H1 (cell line): ENCODE measurements at places on chromosomes 4 and X. TPM values are rescaled to one million over a fixed set of nuclear protein-coding genes. Genes with fewer than 3 reads are reported as not detected.

DNA sequence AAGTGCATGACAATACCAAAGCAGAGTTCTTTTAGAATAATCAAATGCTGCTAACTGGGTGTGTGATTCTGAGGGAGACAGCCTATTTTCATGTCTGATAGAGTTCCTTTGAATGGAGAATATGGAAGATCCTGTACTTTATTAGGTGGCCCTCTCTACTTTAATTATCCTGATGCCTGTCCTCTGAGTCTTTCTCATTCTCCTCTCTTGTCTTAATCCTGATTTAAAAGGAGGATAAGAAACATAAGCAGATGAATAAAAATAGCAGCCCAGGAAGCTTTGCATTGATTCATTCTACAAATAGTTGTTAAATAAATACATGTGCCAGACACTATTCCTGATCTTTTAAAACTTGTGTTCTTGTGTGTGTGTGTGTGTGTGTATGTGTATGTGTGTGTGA, 387.3 kb downstream of the SPRY1 start:
- no peak for DNase-seq
- H3K27me3 ChIP-seq, result no peaks in the 10 kb centered on the region
- no peak overlapping the region for H3K27ac ChIP-seq
- no peak overlapping the region for H3K4me3 ChIP-seq
- H3K36me3 ChIP-seq, result no peaks in the 10 kb centered on the region
- H3K4me1 ChIP-seq, result peaks cover 9% of the 10 kb centered on the region

- no peak overlapping the region for H3K27ac ChIP-seq
- H3K36me3 ChIP-seq, result no peaks in the 10 kb centered on the region
- H3K4me3 ChIP-seq, result no peak overlapping the region
- H3K4me1 ChIP-seq, result no peaks in the 10 kb centered on the region
- DNase-seq, result no peak
Observed at GRCh38 chr4:95050980-95051701, 293.4 kb downstream of the BMPR1B start.

GRCh38 chr4:57139783-57140182, 29.6 kb upstream of the IGFBP7 start:
- no peak overlapping the region for H3K4me3 ChIP-seq
- no peaks in the 10 kb centered on the region for H3K4me1 ChIP-seq
- DNase-seq, result no peak
- no peaks in the 10 kb centered on the region for H3K27me3 ChIP-seq
- no peaks in the 10 kb centered on the region for H3K36me3 ChIP-seq

DNA sequence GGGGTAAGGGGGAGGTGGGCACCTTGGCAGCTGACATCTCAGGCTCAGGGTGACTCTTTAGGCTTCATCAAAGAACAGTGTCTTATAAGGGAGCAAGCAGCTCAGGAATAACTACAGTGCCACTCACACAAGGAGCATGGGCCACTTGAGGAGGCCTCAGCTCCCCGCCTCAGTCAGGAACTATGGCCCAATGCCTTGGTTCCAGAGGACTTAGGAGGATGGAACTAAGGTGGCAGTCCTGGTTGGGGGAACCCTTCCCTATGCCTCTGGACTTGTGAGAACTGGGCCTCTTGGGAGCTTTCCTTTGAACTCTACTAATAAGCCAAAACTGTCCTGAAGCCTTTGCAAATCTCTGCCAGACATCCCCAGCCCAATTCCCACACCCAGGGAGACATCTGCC, 160.6 kb downstream of the EFNB1 start:
- H3K4me3 ChIP-seq, result no peak overlapping the region
- no peak for DNase-seq
- H3K4me1 ChIP-seq, result peaks cover 1% of the 10 kb centered on the region
- no peaks in the 10 kb centered on the region; the same call in 1 of the 2 replicates for H3K27me3 ChIP-seq
- no peak overlapping the region for H3K27ac ChIP-seq

DNA sequence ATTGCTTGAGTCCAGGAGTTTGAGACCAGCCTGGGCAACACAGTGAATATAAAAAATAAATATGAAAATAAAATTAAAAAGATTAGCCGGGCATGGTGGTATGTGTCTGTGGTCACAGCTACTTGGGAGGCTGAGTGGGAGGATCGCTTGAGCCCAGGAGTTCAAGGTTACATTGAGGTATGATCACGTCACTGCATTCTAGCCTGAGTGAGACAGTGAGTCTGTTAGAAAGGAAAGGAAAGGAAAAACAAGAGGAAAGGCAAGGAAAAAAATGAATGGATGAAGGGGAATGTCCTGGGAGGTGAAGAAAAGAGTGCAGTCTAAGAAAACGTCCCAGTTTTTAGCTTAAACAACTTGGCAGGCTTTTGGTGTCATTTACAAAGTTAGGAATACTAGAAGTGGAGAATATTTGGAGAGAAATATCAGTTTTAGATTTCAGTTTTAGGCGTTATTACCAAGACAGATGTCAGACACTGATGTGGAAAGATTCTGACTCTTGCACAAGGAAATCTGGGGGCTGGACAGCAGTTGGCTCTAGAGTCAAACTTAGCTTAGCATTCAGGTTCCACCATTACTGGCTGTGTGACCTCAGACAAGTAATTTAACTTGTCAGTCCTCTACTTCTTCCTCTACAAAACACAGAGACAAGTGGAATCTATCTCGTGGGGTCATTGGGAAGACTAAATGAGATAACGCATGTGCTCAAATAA, 139.0 kb downstream of the TSPAN5 start:
- H3K4me3 ChIP-seq, result no peak overlapping the region
- no peak overlapping the region for H3K27ac ChIP-seq
- H3K4me1 ChIP-seq, result peaks cover 16% of the 10 kb centered on the region
- DNase-seq, result no peak
- H3K36me3 ChIP-seq, result no peaks in the 10 kb centered on the region

GRCh38 chr4:139715746-139716391, 50.2 kb downstream of the MGST2 start:
- DNase-seq, result no peak
- H3K27me3 ChIP-seq, result peaks cover 31% of the 10 kb centered on the region
- H3K36me3 ChIP-seq, result no peaks in the 10 kb centered on the region
- no peak overlapping the region for H3K4me3 ChIP-seq
- H3K4me1 ChIP-seq, result no peaks in the 10 kb centered on the region
- no peak overlapping the region for H3K27ac ChIP-seq

DNA sequence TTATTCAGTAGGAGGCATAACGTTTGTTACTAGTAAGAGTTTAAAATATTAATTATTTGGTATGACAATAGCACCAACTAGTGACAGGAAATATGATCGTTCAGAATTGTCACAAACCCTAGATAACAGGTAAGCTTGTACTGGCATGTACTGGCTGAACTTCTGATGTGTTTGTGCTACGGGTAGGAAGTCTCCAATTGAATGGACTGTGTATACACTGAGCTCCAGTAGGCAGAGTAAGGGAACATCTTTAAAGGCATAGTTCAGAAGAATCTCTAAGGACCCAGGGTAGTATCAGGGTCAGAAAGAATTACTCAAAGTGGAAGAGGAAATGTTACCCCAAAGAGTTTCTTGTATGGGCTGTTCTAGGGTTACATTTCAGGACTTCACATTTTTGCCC, 230.4 kb downstream of the EDA2R start:
- H3K27ac ChIP-seq, result no peak overlapping the region
- no peak for DNase-seq
- no peaks in the 10 kb centered on the region for H3K27me3 ChIP-seq
- no peaks in the 10 kb centered on the region for H3K4me1 ChIP-seq
- no peak overlapping the region for H3K4me3 ChIP-seq

GRCh38 chr4:149801416-149801815, 14.2 kb downstream of the IQCM start:
- H3K36me3 ChIP-seq, result no peaks in the 10 kb centered on the region
- DNase-seq, result no peak
- no peak overlapping the region for H3K27ac ChIP-seq
- no peaks in the 10 kb centered on the region for H3K27me3 ChIP-seq
- H3K4me3 ChIP-seq, result no peak overlapping the region
- H3K4me1 ChIP-seq, result no peaks in the 10 kb centered on the region

- no peaks in the 10 kb centered on the region for H3K4me1 ChIP-seq
- no peaks in the 10 kb centered on the region for H3K36me3 ChIP-seq
- H3K27ac ChIP-seq, result no peak overlapping the region
- no peak for DNase-seq
- H3K27me3 ChIP-seq, result no peaks in the 10 kb centered on the region
- no peak overlapping the region for H3K4me3 ChIP-seq
Observed at GRCh38 chrX:108028854-108029253, 16.0 kb upstream of the VSIG1 start.

DNA sequence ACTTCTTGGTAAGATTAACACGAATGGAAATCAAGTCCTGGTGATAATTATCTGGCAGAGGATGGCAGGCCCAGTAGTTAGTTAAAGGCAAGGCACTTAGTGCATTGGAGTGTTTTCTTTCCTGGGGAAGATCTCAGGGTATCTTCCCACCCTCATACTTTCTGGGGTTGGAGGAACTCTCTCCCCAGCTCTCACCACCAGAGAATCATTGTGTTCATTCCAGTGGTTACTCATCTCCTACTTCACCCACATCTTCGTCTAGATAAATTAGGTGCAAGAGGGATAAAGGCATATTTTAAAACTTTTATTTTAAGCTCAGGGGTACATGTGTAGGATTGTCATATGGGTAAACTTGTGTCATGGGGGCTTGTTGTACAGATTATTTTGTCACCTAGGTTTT, 67.5 kb upstream of the SH3RF1 start:
- DNase-seq, result no peak
- no peaks in the 10 kb centered on the region for H3K36me3 ChIP-seq
- no peaks in the 10 kb centered on the region for H3K4me1 ChIP-seq
- no peak overlapping the region for H3K4me3 ChIP-seq
- no peak overlapping the region for H3K27ac ChIP-seq
- H3K27me3 ChIP-seq, result no peaks in the 10 kb centered on the region

DNA sequence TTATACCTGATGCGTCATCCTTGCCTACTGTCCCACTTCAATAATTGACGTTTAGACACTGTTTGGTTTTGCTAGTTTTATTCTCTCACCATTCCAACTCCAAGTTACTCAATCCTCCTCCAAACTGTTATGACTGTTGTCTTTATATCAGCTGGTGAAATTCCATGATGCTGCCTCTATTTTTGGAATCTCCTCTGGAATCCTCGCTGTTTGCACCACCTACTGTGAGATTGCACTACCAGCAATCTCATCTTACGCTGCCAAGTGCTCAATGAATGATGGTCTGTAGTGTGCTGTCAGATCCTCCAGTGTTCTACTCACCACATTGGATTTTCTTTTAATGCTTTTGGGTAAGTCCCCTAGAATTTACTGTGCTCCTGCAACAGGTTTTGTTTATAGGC, 13.2 kb upstream of the PCDH18 start:
- H3K27me3 ChIP-seq, result no peaks in the 10 kb centered on the region
- peaks cover 9% of the 10 kb centered on the region for H3K4me1 ChIP-seq
- H3K27ac ChIP-seq, result no peak overlapping the region
- no peaks in the 10 kb centered on the region for H3K36me3 ChIP-seq

- H3K27me3 ChIP-seq, result no peaks in the 10 kb centered on the region
- no peak overlapping the region for H3K4me3 ChIP-seq
- H3K27ac ChIP-seq, result no peak overlapping the region
- no peaks in the 10 kb centered on the region for H3K36me3 ChIP-seq
- peaks cover 28% of the 10 kb centered on the region for H3K4me1 ChIP-seq
Observed at GRCh38 chr4:16844816-16845586, 53.4 kb downstream of the LDB2 start.

DNA sequence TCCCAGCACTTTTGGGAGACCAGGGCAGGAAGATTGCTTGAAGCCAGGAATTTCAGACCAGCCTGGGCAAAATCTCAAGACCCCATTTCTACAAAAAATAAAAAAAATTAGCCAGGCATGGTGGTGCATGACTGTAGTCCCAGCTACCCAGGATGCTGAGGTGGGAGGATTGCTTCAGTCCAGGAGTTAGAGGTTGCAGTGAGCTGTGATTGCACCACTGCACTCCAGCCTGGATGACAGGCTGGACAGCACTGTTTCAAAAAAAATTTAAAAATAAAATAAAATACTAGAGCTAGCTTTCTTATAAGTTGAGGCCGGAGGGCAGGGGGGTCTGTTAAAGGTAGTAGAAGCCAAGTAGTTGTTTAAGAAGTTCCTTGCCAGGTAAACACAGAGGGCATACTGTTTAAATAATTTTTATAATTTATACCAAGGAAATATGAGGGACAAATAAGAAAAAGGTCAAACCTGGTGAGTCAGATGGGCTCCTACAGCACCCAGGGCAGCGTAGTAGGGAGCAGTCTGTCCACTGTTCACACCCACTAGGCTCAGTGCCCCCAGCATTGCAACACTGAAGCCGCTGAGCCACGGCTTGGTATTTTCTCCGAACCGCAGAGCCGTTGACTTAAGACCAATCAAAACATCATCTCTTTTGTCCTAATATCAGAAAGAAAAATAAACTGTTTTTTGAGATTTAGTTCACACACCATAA, 17.3 kb downstream of the COQ2 start:
- no peak for DNase-seq
- no peaks in the 10 kb centered on the region for H3K36me3 ChIP-seq
- H3K27ac ChIP-seq, result no peak overlapping the region
- H3K27me3 ChIP-seq, result no peaks in the 10 kb centered on the region

- no peaks in the 10 kb centered on the region; the same call in 1 of the 2 replicates for H3K4me1 ChIP-seq
- H3K27ac ChIP-seq, result no peak overlapping the region
- DNase-seq, result no peak
- H3K27me3 ChIP-seq, result no peaks in the 10 kb centered on the region
- H3K36me3 ChIP-seq, result no peaks in the 10 kb centered on the region; the same call in 1 of the 2 replicates
Observed at GRCh38 chr4:169115897-169116254, 105.8 kb upstream of the CBR4 start.

- no peaks in the 10 kb centered on the region for H3K4me1 ChIP-seq
- H3K27me3 ChIP-seq, result no peaks in the 10 kb centered on the region
- DNase-seq, result no peak
- H3K27ac ChIP-seq, result no peak overlapping the region
Observed at GRCh38 chr4:77564231-77564630, 41.4 kb upstream of the CXCL13 start.

- H3K4me1 ChIP-seq, result no peaks in the 10 kb centered on the region
- H3K36me3 ChIP-seq, result peaks cover 2% of the 10 kb centered on the region; the same call in 1 of the 2 replicates
Observed at GRCh38 chr4:67542076-67542475, 3.2 kb downstream of the CENPC start.

DNA sequence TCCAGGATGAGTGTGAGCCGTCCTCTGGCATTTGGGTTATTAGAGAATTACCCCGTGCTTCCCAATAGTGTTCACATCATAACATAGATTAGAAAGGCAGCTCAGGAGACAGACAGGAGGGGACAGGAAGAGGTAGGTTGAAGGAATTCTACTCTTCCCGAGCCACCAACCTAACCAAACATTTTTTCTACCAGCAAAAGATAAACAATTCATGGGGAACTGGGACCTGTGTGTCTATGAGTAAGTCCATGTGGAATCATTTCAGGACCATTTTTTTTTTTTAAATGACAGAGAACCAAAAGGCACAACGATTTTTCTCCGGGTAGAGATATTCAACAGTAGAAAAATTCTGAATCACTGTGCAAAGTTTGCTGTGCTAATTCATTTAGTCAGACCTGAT, 174.2 kb upstream of the ETNPPL start:
- H3K4me3 ChIP-seq, result no peak overlapping the region
- no peaks in the 10 kb centered on the region for H3K36me3 ChIP-seq
- DNase-seq, result no peak

GRCh38 chrX:96449191-96449590, 235.5 kb upstream of the DIAPH2 start:
- no peak overlapping the region for H3K4me3 ChIP-seq
- DNase-seq, result no peak
- H3K4me1 ChIP-seq, result no peaks in the 10 kb centered on the region
- H3K27me3 ChIP-seq, result no peaks in the 10 kb centered on the region
- H3K36me3 ChIP-seq, result no peaks in the 10 kb centered on the region
- H3K27ac ChIP-seq, result no peak overlapping the region

The COL4A6 gene
- 10.4 and 11.8 TPM in 2 replicates for total RNA-seq

The TMEM31 gene
- not detected in 2 replicates for total RNA-seq

The CT55 gene
- not detected in 2 replicates for total RNA-seq

The GPR82 gene
- total RNA-seq, result not detected in 2 replicates

The DMRTC1 gene
- not detected in 2 replicates for total RNA-seq

The MND1 gene
- total RNA-seq, result 26.2 and 27.4 TPM in 2 replicates

The TEX13B gene
- 0.32 TPM in 1 of 2 replicates, not detected in the other for total RNA-seq

The PARM1 gene
- 5.2 and 5.3 TPM in 2 replicates for total RNA-seq

The HSFX2 gene
- not detected in 2 replicates for total RNA-seq

The FRMPD4 gene
- total RNA-seq, result 0.27 and 0.37 TPM in 2 replicates

The GABRQ gene
- total RNA-seq, result 8.6 and 9.6 TPM in 2 replicates
